ENCODE measurements at places on chromosomes 6 and 20.

DNA sequence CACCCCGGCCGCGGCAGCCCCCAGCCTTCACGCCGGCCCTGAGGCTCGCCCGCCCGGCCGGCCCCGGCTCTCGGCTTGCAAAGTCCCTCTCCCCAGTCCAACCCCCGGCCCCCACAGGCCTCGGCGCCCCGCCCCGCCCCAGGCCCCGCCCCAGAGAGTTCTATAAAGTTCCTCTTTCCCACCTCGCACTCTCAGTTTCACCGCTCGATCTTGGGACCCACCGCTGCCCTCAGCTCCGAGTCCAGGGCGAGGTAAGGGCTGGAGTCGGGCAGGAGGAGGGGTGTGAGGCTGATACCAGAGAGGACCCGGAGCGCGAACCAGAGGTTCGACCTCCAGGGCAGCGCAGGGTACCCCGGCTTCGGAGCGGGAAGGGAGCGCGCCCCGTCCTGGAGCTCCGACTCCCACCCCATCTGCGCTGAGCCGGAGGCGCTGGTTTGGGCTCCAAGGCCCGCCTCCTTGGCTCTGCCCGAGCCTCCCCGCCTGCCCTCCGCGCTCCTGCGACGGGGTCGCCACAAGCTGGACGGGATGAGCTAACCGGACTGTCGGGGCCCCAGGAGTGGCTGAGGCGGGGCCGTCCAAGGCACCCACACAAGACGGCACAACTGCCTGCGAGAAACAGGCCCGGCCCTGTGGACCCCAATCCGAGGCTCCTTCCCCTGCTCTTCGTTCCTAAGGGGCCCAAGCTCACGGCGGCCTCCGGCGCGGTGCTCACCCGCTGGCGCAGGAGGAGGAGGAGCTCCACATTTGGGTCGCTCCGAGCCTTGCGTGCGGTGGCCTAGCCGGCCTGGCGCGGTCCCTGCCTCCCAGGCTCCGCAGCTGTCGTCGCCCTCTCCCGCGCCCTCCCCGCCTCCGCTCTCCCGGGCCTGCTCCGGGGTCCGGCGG, at the start of gene IRF4:
TSS of gene IRF4 (plus strand) at position 194 of the 882 bp plus-strand sequence. CDS start 1,401 bp downstream, outside the sequence.
- peak; percentile 22 for DNase-seq

DNA sequence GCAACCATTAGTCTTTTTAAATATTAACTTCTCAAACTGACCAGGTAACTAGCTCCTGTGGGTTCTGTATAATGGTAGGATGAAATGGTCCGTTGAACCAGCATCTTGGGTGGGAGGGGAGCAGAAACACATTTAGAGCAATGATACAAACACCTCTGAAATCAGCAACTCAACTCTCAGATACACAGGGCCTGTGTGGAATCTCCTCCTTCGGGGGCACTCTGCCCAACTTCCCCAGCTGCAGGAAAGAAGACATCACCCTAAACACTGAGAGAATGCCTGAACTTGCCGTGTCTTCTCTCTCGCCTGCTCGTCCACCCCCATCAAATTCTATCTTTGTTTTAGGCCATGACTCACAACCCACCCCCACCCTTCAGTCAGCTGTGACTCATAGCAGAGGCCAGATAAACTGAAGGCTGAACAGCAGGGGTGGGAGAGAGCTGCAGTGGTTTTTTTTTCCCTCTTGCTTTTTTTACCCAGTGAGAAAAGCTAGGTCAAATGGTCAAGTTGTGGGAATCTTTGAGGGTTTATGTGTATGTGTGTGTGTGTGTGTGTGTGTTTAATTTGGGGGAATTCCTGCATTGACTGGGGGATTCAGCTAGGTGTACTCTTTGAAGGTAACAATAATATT, 593.4 kb upstream of the JAG1 start:
- no peak for DNase-seq

DNA sequence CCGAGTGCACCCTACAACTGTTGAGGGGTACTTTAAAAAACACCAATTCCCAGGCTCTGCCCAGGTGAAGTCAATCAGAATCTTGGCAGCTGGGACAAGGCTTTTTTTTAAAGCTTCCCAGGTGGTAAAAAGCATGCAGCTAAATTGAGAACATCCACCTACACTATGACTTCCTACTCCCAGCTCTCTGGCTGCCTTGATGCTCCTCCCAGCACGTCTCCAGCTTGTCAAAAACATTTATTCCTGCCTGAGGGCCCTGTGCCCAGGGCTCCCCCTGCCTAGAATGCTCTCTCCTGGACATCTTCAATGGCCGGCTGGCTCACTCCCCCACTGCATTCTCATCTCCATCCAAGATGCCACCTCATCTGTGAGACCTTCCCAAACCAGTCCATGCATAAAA, 9.9 kb downstream of the ZBTB24 start:
- DNase-seq: no peak

- DNase-seq: no peak
These were observed 47.2 kb upstream of the MICB start for GRCh38 chr6:31450751-31451150.

GRCh38 chr20:12093057-12093796, 175.5 kb downstream of the BTBD3 start:
- no peak for DNase-seq

GRCh38 chr20:20206788-20207187, 154.5 kb downstream of the CFAP61 start:
- DNase-seq: no peak

GRCh38 chr20:54138427-54138826, 35.4 kb downstream of the CYP24A1 start:
- DNase-seq: no peak

- no peak for DNase-seq
These were observed 97.9 kb upstream of the NEDD9 start for GRCh38 chr6:11330413-11330760.

DNA sequence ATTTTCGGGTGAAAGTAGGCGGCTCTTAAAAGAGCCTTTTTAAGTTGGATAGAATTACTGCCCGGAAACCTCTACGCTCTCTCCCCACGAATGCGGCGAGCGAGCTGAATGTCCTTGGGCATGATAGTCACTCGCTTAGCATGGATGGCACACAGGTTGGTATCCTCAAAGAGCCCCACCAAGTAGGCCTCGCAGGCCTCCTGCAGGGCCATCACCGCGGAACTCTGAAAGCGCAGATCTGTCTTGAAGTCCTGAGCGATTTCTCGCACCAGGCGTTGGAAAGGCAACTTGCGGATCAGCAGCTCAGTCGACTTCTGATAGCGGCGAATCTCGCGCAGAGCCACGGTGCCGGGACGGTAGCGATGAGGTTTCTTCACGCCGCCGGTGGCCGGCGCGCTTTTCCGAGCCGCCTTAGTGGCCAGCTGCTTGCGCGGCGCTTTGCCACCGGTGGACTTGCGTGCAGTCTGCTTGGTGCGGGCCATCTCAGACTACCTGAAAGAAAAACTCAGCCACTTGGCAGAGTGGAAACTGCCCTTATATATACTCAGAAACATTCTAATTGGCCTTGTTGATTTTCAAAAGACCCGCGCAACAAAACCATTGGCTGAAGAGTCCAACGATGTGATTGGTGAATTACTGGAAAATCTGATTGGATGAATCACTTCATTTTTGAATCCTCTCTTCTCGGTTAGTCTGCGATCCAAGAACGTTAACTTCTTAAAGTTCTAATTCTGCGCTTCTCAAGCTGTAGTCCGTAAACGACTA, 93.9 kb upstream of the BTN3A2 start:
- peak; percentile 65 for DNase-seq

DNA sequence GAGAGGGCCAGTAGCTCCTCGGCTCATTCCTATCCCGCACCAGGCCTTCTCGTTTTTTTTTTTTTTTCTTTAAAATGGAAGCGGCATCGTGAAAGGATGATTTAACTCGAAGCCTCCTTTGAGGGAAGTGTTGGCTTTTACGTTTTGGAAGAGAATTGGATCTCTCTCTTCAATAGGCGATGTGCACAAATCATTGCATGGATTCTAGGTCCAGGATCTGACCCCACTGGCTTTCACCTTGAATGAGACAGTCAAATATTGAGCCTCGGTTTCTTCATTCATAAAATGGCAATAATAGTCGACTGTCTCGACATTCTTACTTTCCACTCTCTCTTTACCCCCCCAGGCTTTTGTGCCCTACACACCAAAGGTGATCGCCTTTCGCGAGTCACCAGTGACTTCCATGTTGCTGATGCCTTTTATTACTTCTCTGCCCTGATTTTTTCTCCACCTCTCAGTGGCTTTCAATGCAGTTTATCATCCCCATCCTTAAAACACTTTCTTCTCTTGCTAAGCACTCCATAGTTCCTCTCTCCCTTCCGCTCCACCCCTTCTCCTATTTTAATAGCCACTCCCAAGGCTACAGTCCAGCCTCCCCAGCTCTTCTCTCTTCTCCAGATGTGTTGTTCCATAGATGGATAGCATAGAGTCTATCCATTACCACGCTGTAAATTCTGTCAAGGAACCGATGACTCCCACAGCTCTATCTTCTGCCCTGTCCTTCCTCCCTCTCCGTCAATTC, 473 bp upstream of the DTNBP1 start:
- no peak for DNase-seq

DNA sequence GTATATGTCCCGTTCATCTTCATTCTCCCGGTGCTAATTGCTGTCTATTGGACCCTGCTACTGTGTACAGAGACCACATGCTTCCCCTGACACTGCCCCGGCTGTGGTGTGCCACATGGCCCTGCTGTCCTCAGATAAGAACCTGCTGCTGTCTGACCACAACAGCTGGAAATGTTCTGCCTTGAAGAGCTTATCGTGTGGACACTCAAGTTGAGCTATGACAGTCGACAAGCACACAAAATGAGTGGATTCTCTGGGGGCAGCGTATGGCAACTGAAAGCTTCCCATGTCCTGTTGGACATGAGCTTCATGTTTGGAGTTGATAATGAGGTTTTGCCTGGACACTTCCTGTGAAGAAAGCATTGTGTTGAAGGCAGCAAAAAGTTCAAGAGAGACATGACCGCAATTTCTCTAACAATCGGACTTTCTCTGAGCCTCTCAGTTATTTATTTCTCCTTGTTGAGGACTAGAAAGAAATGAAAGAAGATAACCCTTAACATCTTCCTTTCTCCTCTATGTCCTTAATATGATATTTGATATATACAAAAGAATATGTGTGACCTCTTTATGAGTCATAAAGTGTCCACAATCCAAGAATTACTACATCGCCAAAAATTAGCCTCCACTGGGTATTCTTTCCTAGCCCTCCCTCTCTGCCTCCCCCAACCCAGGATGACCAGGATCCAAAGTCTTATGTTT, 187.1 kb upstream of the TCF21 start:
- DNase-seq: no peak

DNA sequence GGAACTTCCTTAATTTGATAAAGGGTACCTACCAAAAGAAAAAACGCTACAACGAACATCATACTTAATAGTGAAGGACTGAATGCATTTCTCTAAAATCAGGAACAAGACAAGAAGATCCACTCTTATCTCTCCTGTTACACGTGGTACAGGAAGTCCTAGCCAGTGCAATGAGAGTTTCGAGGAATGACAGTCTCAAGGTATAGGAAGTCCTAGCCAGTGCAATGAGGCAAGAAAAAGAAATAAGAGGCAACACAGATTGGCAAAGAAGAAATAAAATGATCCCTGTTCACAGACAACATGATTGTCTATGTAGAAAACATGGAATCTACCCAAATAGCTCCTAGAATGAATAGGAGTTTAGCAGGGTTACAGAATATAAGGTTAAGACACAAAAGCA, 167.8 kb upstream of the MLN start:
- DNase-seq: no peak

GRCh38 chr20:37944456-37944981, 41.6 kb downstream of the VSTM2L start:
- DNase-seq: no peak

- no peak for DNase-seq
These were observed 196.9 kb upstream of the PRND start for GRCh38 chr20:4524792-4525191.

DNA sequence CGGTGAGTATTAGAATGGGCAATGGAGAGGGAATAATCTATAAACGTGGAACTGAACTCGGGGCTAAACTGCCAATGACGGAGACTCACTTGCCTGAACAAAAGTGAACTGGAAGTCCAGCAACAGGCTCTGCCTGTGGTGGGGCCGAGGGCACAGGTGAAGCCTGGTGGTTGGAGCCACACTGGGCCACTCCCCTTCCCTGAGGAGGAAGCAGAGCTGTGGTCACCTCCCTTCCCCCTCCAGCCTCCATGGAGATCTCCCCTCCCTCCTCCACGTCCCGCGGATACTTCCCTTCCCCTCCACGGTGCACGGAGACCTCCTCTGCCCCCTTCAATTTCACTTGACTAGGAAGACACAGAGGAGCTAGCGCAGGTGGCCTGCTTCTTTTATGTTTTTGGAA, 14.7 kb upstream of the DSP start:
- no peak for DNase-seq

DNA sequence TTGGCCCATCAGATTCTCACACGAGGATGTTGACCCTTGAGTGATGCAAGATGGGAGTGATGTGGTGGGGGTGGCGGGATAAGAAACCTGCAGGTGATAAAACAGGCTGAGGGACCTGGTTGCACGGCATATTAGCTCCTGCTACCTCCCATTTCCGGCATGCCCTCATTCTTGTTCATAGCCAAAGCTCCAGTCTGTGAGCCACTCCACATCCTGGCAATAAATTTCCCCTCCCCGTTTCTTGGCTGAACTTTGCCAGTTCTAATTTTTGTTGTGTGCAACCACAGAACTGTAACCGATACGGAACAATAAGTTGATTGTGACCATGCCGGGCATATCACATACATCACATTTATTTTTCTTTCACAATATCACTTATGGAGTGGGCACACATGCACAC, 41.6 kb upstream of the NFATC2 start:
- no peak for DNase-seq

GRCh38 chr6:4313044-4313686, 177.8 kb upstream of the ECI2 start:
- no peak for DNase-seq

DNA sequence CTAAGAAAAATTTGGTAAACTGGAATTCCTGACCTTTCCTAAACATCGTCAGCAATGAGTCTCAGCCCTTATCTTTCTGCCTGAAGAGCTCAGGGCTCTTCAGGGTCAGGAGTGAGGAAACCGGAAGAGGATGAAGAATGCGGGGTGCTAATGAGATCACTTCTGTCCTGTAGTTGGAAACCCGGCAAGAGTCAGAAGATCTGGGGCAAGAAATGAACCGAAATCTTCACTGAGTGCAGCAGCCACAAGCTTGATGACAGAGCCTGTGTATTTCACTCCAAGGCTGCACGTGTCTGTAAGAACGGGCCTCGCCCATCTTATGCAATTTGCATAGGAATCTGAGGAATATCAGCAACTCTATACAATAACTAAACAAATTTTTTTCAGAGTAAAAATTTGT, 60.4 kb upstream of the QKI start:
- no peak for DNase-seq

GRCh38 chr20:33071198-33071597, 8.2 kb upstream of the BPIFB4 start:
- no peak for DNase-seq

DNA sequence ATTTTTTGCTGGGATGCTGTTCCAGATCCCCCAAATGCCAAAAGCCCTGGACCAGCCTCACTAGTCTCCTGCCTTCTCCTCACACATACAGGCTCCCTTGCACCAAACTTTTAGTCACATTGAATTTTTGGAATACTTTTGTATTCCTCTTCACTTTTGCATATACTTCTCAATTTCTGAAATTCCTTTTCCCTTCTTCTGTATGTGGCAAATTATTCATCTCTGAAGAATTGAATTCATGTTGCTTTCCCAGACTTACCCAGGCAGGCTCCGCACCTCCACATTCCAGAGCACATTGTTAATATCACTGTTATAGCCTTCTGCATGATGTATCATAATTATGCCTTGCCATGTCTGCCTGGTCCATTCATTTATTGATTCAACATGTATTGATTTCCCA, 255.3 kb upstream of the POU3F2 start:
- DNase-seq: no peak
